Endothelial cell of umbilical vein (primary cell): ENCODE measurements at places on chromosomes 6 and 20.
A peak's percentile ranks its signal among the peaks of the same experiment; 100 is the strongest.

- peak; percentile 72 for DNase-seq
Observed at GRCh38 chr20:50186151-50186885, 4.3 kb upstream of the CEBPB start.

GRCh38 chr6:108518714-108519576, 41.8 kb upstream of the FOXO3 start:
- peak; percentile 13 for DNase-seq

DNA sequence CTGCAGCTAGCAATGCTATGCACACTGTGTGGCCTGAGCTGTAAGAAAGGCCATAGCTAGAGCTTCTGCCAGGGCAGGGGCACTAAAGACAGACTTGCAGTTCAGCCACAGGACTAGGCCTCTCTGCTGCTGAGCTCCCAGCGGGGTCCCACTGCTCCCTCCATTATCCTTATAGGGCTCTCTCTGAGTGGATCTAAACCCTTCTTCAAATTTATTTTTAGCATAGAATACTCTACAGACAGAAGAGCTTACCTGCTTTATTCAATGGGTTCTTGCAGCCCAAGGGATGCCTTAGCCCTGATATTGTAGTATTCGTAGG, 100.9 kb upstream of the MLN start:
- DNase-seq = no peak

DNA sequence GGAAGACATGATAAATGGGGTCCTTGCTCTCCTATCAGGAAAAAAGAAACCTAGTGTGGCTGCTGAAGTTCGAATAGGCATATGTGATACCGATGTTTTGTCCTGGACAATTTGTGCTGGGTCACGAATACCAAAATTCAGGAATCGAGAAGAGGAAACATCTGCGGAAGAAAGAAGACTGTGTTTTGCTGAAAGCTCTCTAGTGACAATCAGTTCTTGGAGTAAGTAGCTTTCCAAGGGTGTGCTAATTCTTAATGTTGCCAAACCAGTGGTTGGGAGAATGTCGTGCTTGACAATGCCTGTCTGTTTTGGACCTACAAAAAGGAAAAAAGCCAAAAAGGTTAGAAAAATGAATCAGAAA, 956.1 kb downstream of the PHF3 start:
- no peak for DNase-seq

DNA sequence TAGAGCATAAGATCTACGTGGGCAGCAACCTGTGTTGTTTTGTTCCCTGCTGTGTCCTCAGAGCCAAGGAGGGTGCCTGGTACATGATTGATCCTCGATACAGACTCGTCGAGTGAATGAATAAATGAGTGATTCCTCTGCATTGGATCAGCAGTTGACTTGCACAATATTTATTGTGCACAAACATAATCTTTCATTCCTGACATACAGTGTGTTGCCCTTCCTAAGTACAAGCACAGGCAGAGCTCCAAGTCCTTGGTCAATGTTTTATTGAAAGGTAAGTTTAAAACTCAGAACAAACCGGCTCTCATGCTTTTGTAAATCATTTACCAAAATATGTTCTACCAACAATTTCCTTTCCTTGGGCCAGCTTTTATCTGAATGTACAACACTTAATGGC, 57.4 kb downstream of the STMND1 start:
- DNase-seq = no peak

DNA sequence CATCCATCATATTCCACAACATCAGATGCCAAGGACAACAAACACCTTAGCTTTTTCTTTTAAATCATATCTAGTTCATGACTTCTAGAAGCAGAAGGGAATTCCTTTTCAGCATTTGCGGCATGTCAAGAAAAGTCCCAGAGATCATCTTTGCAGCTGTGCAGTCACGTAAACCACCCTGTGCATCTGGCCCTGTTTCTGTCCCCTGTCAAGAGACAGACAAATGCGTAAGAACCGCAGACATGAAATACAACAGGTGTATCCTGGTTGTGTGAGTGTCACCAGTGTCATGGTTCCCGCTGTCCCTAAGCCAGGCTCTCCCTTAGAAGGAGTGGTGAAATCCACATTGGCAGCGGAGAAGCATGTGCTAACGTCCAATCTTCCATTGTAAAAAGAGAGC, 28.1 kb downstream of the LY86 start:
- no peak for DNase-seq

DNA sequence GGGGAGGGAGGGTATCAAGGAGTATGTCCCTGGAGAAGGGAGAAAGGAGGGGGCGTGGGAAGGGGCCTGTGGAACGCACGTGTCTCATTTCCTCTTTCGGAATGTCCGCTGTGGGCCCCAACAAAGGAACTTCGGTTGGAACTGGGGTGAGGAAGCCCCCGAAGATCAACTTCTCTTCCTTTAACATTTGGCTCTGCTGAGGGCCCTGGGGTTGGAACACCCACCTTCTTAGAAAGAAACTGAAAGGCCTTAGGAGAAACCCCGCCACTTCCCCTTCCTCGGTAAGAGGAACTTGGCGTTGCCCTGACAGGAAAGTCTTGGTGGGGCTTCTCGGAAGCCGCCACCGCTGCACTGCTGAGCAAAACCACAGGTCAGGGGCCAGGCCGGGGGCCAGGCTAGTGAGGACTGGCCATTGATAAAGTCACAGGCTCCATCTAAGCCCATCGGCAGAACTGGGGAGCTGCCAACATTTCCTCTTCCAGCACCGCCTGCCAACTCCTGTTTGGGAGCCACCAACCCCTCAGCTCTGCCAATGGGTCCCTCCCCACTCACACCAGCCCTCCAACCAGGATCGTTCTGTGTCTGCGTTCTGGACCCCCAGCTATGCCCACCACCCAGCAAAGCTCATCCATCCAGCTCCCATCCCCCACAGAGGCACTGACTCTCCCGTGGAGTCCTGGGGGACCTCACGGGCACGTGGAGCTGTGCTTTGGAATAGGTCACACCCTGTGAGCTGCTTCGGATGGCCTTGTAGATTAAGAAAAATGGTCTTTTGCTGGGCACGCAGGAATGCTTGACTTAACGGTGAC, 44.8 kb downstream of the FGD2 start:
- DNase-seq = no peak

DNA sequence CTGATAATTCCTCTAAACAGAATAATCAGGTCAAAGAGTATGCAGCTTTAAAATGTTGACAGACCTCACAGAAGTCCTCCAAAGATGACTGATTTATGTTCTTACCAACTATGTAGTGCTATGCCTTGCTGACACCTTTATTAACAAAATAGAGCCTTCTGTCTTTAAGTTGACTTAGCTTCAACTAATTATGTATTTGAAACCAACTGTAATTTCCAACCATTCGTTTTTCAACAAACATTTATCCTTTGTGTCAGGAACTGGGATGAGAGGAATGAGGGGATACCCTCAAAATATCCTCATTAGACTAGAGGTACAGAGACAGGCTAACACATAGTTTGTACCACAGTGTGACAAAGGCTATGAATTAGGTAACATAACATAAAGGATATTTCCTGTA, 186.2 kb upstream of the ZNF217 start:
- DNase-seq = no peak

- no peak for DNase-seq
Observed at GRCh38 chr20:22559711-22560318, 24.6 kb downstream of the FOXA2 start.

DNA sequence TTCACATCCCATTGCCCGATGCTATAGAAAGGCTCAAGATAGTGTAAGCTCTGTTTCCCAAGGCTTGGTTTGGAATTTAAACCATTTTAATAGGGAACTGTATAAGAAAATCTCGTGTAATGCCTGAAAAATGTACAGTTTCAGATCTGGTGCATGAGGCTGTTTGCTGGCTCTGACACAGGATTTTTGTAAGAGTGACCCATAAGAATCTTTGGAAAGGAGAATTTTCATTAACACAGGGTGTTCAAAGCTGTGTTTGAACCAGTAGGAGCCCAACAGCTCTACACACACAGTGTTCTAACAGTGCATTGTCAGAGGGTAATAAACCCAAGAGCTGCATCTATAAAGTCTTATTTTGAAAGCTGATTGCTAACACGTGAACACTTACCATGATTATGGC, 293.5 kb downstream of the PRL start:
- DNase-seq = no peak

GRCh38 chr6:15905488-15906419, 223.1 kb upstream of the MYLIP start:
- peak; percentile 32 for DNase-seq

- DNase-seq = no peak
Observed at GRCh38 chr6:76166874-76167273, 94.4 kb upstream of the IMPG1 start.

- no peak for DNase-seq
Observed at GRCh38 chr6:18835976-18836375, 448.8 kb downstream of the RNF144B start.

DNA sequence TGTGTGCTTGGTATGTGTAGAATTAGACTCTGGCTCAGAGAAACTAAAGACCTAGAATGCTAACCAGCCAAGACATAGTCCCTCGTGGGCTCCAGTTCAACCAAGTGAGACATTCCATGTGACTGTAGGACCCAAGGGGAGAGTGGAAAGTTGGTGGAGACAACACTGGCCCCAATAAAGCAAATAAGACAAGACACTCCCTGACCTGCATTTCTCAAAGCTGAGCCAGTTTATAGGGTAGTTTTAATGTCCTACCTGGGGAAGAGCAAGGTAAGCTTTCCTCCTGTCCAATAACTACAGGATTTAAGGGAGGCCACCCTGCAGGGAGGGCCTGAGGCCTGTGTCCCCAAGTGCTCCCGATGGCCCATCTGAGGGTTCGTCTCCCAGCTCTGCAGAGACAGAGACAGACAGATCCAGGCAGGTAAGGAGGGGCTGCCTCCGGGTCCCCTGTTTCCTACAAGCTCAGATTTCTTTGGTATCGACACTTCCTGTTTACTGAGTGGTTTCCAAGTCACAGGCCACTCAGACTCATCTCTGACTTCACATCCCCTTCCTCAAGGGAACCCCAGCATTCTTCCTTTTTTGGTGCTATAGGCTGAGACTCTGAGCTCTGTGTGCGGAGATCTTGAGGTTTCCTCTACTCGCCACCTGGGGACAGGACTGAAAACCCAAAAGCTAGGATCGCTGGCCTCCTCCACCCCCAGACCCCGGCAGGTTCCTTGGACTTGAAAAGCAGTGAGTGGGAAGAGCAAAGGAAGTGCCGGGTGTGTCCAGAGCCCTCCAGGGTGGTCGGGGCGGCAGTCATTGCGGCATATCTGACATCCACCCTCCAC, 92.4 kb downstream of the PRND start:
- peak; percentile 58 for DNase-seq

- no peak for DNase-seq
Observed at GRCh38 chr20:48637461-48637860, 190.3 kb downstream of the PREX1 start.

- peak; percentile 3 for DNase-seq
Observed at GRCh38 chr6:39792540-39793450, 619 bp downstream of the DAAM2 start.

GRCh38 chr6:158938811-158939254, 61.2 kb downstream of the RSPH3 start:
- DNase-seq = no peak

DNA sequence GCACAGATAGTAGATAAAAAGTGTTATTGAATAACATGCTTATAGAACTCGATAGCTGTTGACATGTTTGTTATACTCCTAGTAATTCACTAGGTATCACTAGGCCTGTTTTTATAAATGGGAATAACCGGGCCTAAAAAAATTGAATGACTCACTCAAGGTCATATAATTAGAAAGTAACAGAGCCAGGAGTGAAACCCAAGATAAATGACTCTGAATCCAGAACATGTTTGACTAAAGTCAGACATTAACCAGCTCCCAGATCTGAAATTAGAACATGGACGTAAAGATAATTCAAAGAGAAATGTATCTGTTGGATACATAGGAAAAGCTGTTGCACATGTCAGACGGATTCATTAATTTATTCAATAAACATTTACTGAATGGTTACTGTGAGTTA, 26.9 kb downstream of the RGS17 start:
- no peak for DNase-seq

GRCh38 chr6:168968228-168968627, 285.4 kb downstream of the THBS2 start:
- no peak for DNase-seq

- DNase-seq = peak; percentile 84
Observed at GRCh38 chr6:30483677-30484279, 5.5 kb upstream of the HLA-E start.

GRCh38 chr6:85124472-85125354, 325.2 kb upstream of the NT5E start:
- DNase-seq = no peak

- no peak for DNase-seq
Observed at GRCh38 chr6:28865401-28866204, 58.2 kb downstream of the TRIM27 start.

GRCh38 chr6:69985180-69985579, 118.8 kb downstream of the COL19A1 start:
- no peak for DNase-seq

DNA sequence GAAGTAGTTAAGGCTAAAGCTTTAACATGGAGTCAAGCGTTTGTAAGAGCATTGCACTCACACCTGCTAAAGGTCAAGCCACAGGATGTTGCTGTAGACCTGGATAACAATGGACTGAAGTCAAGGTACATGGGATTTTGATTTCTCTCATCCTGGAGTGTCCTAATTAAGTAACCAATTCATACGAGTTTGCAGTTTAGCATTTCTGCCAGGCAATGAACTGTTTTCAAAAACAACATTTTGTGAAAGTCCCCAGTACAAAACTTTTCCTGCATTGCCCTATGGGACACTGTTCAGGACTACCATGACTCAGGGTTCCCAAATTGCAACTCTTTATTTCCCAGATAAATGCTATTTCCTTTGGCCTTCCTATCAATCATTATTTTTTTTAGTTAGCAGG, 17.4 kb upstream of the SIRPB1 start:
- peak; percentile 28 for DNase-seq

GRCh38 chr6:39361657-39362486, 39.4 kb upstream of the KCNK16 start:
- peak; percentile 53 for DNase-seq

GRCh38 chr20:12660918-12661317, 347.9 kb upstream of the SPTLC3 start:
- no peak for DNase-seq

DNA sequence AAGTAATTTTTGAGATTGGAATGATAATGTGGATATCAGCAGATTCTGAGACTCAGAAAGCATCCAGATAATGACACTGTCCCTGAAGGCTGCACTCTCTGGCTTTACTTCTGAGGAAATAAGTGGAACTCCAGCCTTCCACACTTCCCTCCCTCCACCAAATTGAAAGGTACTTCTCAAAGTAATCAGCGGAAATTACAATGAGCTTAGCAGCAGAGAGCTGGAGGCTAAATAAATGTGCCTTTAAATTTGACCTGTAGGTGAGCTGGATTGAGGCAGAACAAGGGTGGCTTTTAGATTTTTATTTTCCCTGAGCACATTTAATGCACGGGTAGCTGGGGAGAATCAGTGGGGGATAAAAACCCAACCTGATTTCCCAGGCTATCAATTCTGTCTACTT, 39.3 kb upstream of the RNF144B start:
- DNase-seq = no peak

DNA sequence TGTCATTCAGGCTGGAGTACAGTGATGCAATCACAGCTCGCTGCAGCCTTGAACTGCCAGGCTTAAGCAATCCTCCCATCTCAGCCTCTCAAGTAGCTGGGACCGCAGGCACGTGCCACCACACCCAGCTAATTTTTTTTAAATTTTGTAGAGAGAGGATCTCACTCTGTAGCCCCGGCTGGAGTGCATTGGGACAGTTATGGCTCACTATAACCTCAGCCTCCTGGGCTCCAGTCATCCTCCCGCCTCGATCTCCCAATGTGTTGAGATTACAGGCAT, 86.5 kb downstream of the SERAC1 start:
- no peak for DNase-seq

GRCh38 chr6:110653381-110653780, 161.9 kb downstream of the CDK19 start:
- no peak for DNase-seq
